Activated T-helper 2 cell treated with anti-CD3 and anti-CD28 coated beads, Interferon-gamma antibody, Interleukin-2, Interleukin-4, amounts not matched to agents 10 μg/mL and 5 μg/mL and 100 μg/mL, durations not matched to agents 14 hours and 24 hours and 36 hours (primary cell): ENCODE measurements at places on chromosomes 7 and 10. TPM values are rescaled to one million over a fixed set of nuclear protein-coding genes. Genes with fewer than 3 reads are reported as not detected.

The CPEB3 gene
- total RNA-seq: 1.9 TPM in 2 replicates

The DTX2 gene
- 24.7 and 26.3 TPM in 2 replicates for total RNA-seq

The ZNF425 gene
- total RNA-seq: 0.39 and 1.0 TPM in 2 replicates

The ADCY1 gene
- total RNA-seq: 8.9 and 9.4 TPM in 2 replicates

DNA sequence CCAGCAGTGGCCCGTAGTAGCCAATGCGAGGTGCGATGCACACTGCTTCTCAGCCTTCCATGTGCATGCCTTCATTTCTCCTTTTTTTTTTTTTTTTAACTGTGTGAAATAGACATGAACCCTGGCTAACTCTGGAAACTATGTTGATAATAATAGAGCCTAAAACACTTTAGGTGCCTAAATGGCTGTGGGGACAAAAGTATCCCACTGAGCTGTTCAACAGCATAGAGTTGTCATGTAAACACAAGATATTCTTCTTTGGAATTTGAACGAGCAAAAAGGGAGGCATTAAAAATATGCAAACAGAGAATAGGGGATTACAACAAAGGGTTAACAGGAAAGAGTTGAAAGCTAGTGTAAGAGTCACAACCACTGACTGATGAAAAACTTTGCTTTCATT lies 162.1 kb upstream of the NOBOX start:
- no peak for DNase-seq
- no peak overlapping the region for H3K27ac ChIP-seq
- no peaks in the 10 kb centered on the region for H3K27me3 ChIP-seq
- H3K4me1 ChIP-seq: no peaks in the 10 kb centered on the region
- H3K4me3 ChIP-seq: no peak overlapping the region

GRCh38 chr10:71268247-71268691 lies 50.8 kb upstream of the SLC29A3 start:
- DNase-seq: no peak
- H3K36me3 ChIP-seq: no peaks in the 10 kb centered on the region
- H3K27me3 ChIP-seq: no peaks in the 10 kb centered on the region
- H3K4me1 ChIP-seq: no peaks in the 10 kb centered on the region
- H3K4me3 ChIP-seq: no peak overlapping the region

- H3K4me1 ChIP-seq: no peaks in the 10 kb centered on the region
- H3K4me3 ChIP-seq: no peak overlapping the region
- peaks cover 2% of the 10 kb centered on the region for H3K36me3 ChIP-seq
- no peak for DNase-seq
- H3K27me3 ChIP-seq: no peaks in the 10 kb centered on the region
- H3K27ac ChIP-seq: no peak overlapping the region
Measured at GRCh38 chr7:1844336-1844950, 174.4 kb downstream of the ELFN1 start.

DNA sequence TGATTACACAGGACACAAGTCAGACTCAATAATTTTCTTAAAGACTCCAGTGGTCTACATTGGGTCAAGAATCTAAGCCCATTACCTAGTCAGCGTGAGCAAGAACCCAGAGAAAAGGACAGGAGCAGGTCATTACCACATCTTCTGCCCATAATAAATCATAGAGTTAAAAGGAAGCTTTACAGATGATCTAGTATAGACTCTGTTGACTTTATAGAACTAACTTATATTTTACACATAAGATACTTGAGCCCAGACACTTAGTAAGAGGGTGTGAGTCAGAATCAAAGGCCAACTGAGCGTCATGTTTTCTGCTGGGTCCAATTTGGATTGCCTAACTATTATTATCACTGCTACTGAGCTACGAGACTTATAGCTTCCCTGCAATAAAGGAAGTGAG lies 206.1 kb upstream of the NPSR1 start:
- no peaks in the 10 kb centered on the region for H3K4me1 ChIP-seq
- H3K27ac ChIP-seq: no peak overlapping the region
- H3K27me3 ChIP-seq: no peaks in the 10 kb centered on the region
- DNase-seq: no peak

DNA sequence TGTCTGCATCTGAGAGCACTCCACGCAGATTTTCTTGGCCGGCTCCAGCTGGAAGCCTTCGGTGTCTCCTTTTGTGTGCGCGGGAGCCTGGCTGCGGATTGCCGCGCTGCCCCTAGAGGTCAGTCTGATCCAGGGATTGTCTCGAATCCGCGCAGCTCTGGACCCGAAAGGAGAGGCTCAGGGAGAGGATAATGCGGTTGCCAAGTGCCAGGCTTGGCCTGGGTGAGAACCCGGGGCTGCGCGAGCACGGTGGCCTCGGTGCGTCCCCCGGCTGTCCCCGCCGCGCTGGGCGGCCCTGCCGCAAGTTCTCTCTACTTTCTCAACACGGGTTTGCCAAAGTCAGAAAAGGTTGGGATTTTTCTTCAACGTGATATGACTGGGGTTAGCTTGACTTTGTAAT lies 140.9 kb downstream of the ADCYAP1R1 start:
- no peaks in the 10 kb centered on the region for H3K4me1 ChIP-seq
- H3K27me3 ChIP-seq: peaks cover 4% of the 10 kb centered on the region
- no peak overlapping the region for H3K27ac ChIP-seq
- DNase-seq: no peak

DNA sequence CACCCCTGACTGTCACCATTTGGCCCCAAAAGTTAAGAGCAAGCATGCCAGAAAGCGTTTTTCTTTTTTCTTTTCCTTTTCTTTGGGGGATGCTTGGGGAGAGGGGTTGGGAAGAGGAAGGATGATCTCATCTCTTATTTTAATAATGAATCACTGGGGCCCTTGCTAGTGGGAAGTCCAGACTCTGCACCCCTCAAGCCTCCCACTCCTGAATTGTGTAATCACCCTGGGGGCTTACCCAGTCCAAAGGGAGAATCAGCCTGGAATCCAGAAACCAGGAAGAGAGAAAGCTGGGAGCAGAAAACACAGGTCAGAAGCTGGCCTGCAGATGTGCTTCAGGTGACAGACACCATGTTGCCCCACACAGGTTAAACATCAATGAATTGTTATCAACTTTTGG lies 14.7 kb upstream of the HABP2 start:
- no peak overlapping the region for H3K4me3 ChIP-seq
- peaks cover 4% of the 10 kb centered on the region for H3K4me1 ChIP-seq
- DNase-seq: no peak
